GM23248 (cell line): ENCODE measurements at places on chromosomes 6 and 20. TPM values are rescaled to one million over a fixed set of nuclear protein-coding genes. Genes with fewer than 3 reads are reported as not detected.
A peak's percentile ranks its signal among the peaks of the same experiment; 100 is the strongest.

LRRN4 gene
- total RNA-seq, result not detected in 2 replicates

GTSF1L gene
- not detected in 2 replicates for total RNA-seq

TRMT11 gene
- total RNA-seq, result 19.1 and 24.2 TPM in 2 replicates

LY6G6F gene
- total RNA-seq, result not detected in 2 replicates

ABHD16A gene
- total RNA-seq, result 54.0 and 59.9 TPM in 2 replicates

HRH3 gene
- total RNA-seq, result not detected in 2 replicates

GRIK2 gene
- total RNA-seq, result 0.38 and 7.1 TPM in 2 replicates

GRCh38 chr6:42366011-42366705 lies 85.6 kb downstream of the TRERF1 start:
- H3K4me3 ChIP-seq, result no peak overlapping the region
- no peak overlapping the region for H3K27ac ChIP-seq
- DNase-seq, result no peak
- H3K27me3 ChIP-seq, result no peaks in the 10 kb centered on the region

GRCh38 chr6:126066053-126067048 lies 80.0 kb downstream of the TRMT11 start:
- H3K4me1 ChIP-seq, result no peaks in the 10 kb centered on the region
- no peak overlapping the region for H3K4me3 ChIP-seq
- H3K27me3 ChIP-seq, result no peaks in the 10 kb centered on the region
- H3K27ac ChIP-seq, result no peak overlapping the region
- no peak for DNase-seq

DNA sequence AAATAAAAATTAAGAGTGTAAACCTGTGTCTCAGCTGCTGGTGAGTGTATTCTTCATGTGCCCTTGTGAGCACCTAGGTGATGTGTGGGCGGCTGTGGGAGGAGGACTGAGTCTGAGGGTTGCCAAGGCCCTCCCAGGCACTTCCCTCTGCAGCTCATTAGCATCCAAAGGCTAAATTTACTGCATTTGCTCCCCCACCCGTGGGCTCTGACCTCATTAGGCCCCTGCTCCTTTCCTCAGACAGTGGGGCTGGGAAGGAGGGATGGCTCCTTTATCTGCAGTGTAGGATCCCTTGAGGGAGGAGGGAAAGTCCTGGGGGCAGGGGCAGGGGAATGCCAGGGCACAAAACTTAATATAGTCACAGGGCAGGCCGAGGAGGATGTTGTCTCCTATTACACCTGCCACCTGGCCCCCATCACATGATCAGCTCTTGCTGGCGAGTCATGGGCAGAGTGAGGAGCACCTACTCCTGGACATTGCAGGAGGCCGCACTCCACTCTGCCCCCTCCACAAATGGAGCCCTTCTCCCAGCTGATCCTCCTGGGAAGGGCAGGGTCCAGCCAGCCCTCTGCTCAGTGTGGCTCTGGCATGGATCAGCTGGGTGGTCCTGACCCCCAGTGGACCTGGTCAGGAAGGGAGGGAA lies 133.2 kb downstream of the MRPL14 start:
- H3K4me3 ChIP-seq, result no peak overlapping the region
- no peak for DNase-seq
- H3K27ac ChIP-seq, result no peak overlapping the region
- H3K4me1 ChIP-seq, result peaks cover 21% of the 10 kb centered on the region
- H3K36me3 ChIP-seq, result no peaks in the 10 kb centered on the region
- no peaks in the 10 kb centered on the region for H3K27me3 ChIP-seq

DNA sequence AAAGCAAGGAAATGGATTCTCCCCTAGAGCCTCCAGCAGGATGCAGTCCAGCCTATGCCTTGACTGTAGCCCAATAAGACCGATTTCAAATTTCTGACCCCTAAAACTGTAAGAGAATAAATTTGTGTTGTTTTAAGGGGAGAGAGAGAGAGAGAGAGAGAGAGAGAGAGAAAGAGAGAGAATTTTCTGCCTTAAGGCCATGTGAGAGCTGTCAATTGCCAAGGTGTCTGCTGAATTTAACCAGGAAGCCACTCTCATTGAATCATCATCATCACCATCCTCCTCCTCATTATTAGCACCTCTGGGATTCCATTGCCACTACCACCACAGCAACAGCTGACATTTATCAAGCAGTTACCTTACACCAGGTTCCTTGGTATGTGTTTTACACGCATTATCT lies 27.8 kb upstream of the TNFRSF21 start:
- no peaks in the 10 kb centered on the region for H3K4me1 ChIP-seq
- no peaks in the 10 kb centered on the region for H3K27me3 ChIP-seq
- H3K4me3 ChIP-seq, result no peak overlapping the region

GRCh38 chr20:33667676-33668465 lies 1.1 kb downstream of the ACTL10 start:
- H3K36me3 ChIP-seq, result no peaks in the 10 kb centered on the region
- no peaks in the 10 kb centered on the region for H3K27me3 ChIP-seq
- peak; percentile 85 for DNase-seq
- H3K27ac ChIP-seq, result peak overlapping the region; percentile 28

DNA sequence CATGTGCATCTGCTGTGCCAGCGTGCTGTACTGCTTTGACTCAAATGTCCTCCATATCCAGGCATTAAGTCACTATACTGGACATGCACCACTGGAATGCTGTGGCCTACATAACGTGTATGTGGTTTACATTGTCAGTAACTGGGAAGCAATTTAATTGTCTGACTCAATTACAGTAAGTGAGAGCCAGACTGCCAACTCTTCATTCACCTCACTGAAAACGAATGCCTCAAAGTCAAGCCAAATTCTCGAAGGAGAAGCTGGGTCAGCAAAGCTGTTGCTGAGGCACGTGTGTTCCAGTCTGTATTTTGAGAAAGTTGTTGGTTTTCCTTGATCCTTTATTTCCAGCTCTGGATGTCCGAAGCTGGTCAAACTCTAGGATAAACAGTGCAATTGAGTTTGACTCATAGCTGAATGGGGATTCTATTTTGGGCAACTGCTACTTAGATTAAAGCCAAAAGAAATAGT lies 534.3 kb downstream of the COL12A1 start:
- no peaks in the 10 kb centered on the region for H3K27me3 ChIP-seq
- peak; percentile 94 for DNase-seq
- peak overlapping the region; percentile 81 for H3K27ac ChIP-seq
- peak overlapping the region; percentile 23 for H3K4me3 ChIP-seq

DNA sequence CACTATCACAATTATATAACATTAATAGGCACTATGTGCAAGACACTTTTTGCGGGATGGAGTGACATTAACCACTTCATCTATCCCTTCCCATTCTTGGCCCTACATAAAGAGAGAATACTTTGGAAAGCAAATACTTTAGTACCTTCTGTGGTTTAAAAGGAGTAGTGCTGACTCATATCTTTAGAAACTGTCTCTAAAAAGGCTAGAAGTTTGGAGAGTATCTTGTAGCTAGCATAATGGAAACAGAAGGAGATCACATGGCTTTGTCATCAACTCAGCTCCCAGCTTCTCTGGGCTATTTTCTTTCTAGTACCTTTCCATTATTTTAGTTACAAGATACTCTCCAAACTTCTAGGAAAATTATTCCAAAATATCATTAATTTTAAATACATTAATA lies 157.5 kb downstream of the ADGRG6 start:
- H3K27ac ChIP-seq, result no peak overlapping the region
- H3K4me1 ChIP-seq, result no peaks in the 10 kb centered on the region
- H3K27me3 ChIP-seq, result no peaks in the 10 kb centered on the region

DNA sequence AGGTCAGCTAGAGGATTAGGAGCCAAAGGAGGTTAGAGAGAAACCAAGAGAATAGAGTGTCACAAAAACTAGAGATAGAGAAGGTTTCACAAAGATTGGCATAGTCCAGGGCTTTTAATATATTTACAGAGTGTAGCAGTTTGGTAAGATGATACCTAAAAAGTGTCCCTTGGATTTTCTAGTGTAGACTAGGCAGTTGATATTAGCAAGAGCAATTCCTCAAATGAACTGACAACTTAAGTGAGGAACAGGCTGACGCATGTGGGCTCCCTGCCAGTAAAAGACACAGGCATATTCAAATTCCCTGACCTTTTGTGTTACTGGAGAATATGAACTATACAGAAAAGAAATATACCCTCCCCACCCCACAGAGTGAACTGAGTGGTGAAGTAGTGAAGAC lies 40.1 kb downstream of the VTA1 start:
- no peak overlapping the region for H3K27ac ChIP-seq
- no peaks in the 10 kb centered on the region for H3K27me3 ChIP-seq
- DNase-seq, result peak; percentile 7
- H3K4me3 ChIP-seq, result no peak overlapping the region

- no peak overlapping the region for H3K27ac ChIP-seq
- H3K36me3 ChIP-seq, result no peaks in the 10 kb centered on the region
- no peak for DNase-seq
- peaks cover 10% of the 10 kb centered on the region for H3K4me1 ChIP-seq
Observed at GRCh38 chr20:17494201-17494600, 37.0 kb downstream of the BFSP1 start.

- peaks cover 9% of the 10 kb centered on the region; the same call in 1 of the 2 replicates for H3K4me1 ChIP-seq
- H3K27me3 ChIP-seq, result no peaks in the 10 kb centered on the region
- peak; percentile 80 for DNase-seq
- H3K4me3 ChIP-seq, result no peak overlapping the region
- H3K27ac ChIP-seq, result peak overlapping the region; percentile 77
- peaks cover 11% of the 10 kb centered on the region; the same call in 1 of the 2 replicates for H3K36me3 ChIP-seq
Observed at GRCh38 chr20:17612287-17612991, 42.6 kb downstream of the DSTN start.

DNA sequence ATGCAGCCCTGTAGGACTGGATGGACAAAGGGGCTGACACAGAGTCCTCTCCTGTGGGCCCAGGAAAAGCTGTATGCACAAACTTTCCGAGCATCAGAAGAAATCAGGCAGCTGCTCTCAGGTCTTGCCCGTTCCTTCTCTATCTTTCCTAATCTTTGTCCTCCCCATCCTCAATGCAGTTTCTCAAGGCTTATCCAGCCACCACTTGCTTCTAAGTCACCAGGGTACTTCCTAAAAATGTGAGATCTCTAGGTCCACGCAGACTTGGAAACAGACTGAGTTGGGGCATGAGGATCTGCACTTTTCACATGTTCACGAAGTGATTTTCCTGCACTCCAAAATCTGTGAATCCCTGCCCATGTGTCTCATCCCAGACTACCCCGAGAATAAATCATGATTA lies 394.5 kb upstream of the SLC35B3 start:
- no peak for DNase-seq
- H3K4me3 ChIP-seq, result no peak overlapping the region
- H3K4me1 ChIP-seq, result no peaks in the 10 kb centered on the region
- no peak overlapping the region for H3K27ac ChIP-seq
- H3K36me3 ChIP-seq, result no peaks in the 10 kb centered on the region
- no peaks in the 10 kb centered on the region for H3K27me3 ChIP-seq

- DNase-seq, result no peak
- H3K27me3 ChIP-seq, result peaks cover 33% of the 10 kb centered on the region
- no peaks in the 10 kb centered on the region for H3K4me1 ChIP-seq
- H3K27ac ChIP-seq, result no peak overlapping the region
Observed at GRCh38 chr20:38715646-38716045, 8.6 kb upstream of the SLC32A1 start.

DNA sequence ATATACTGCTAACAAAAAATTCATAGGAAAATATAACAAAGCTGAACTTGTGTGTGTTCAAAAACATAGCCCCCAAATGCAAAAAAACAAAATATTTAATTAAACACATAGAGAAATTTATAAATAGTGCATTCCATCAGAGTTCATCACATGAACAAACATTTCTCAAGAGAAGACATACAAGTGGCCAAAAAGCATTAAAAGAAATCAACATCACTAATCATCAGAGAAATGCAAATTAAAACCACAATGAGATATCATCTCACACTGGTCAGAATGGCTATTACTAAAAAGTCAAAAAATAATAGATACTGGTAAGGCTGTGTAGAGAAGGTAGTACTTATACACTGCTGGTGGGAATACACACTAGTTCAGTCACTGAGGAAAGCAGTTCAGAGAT lies 39.6 kb upstream of the ADGRG6 start:
- no peak overlapping the region for H3K27ac ChIP-seq
- no peaks in the 10 kb centered on the region for H3K4me1 ChIP-seq
- no peaks in the 10 kb centered on the region for H3K36me3 ChIP-seq
- no peaks in the 10 kb centered on the region for H3K27me3 ChIP-seq

DNA sequence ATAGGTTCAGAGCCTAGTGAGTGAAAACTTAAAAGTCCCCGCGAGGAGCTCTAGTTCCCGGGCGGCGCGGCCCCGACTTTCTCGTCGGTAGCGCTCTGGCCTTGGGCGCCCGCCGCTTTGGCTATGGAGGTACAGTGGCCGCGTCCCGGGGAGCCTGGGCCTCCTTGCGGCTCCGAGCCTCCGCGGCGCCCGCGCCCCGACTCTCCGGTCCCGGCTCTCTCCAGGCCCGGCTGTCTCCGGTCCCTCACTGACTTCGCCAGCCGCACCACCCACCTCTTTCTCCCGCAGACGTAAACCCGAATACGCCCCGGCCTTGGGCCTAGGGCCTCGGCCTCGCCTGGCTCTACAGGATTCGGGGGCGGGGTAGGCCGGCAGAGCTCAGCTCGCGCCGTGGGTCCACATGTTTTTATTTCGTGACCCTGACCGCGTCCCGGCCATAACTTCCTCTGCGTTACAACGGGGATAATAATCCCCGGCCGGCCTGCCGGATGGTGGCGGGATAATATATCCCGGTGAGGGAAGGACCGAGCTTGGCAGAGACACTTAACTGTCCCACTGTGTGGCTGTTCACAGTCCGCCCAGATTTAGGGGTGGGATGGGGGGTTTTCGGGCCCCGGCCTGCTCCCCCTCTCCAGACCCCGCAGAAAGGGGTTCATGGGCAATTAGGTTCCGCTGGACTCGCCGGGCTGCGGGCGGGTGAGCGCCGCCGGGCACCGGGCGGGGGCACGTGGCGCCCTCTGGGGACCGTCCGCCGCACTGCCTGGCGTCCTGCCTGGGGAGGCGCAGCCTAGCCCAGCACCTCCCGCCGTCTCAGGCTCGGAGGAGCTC lies 10.0 kb upstream of the TBX18 start:
- H3K27ac ChIP-seq, result no peak overlapping the region
- peak overlapping the region; percentile 68 for H3K4me3 ChIP-seq
- peak; percentile 85 for DNase-seq
- H3K4me1 ChIP-seq, result peaks cover 13% of the 10 kb centered on the region
- no peaks in the 10 kb centered on the region for H3K36me3 ChIP-seq

- no peak for DNase-seq
- H3K4me1 ChIP-seq, result no peaks in the 10 kb centered on the region
- H3K4me3 ChIP-seq, result no peak overlapping the region
Observed at GRCh38 chr6:167970230-167970629, 27.2 kb upstream of the KIF25 start.
